ENCODE measurements at places on chromosomes 5 and 9. TPM values are rescaled to one million over a fixed set of nuclear protein-coding genes. Genes with fewer than 3 reads are reported as not detected.

Gene CMYA5
- not detected for polyA plus RNA-seq

Gene ANKRD31
- 0.22 TPM for polyA plus RNA-seq

Gene ZSWIM6
- polyA plus RNA-seq = 0.29 TPM

DNA sequence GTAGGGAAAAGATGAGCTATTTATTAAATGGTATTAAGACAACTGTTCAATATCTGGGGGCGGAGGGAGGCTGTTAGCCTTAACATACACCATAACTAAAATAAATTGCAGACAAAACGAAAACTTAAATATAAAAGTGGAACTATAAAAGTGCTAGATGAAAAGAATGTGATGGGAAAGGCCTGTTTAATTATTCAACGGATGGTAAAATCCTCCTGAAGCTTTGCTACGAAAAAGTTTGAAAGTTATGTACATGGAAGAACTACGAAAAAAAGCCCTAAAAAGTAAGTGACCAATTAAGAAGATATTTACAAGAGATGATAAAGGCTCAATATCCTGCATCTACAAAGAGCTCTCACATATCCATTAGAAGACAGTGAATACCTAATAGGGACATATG, 197.8 kb upstream of the IER5L start:
- no peak for DNase-seq

GRCh38 chr9:94872891-94873511, 146.5 kb downstream of the AOPEP start:
- DNase-seq = no peak

Data from naive thymus-derived CD4-positive, alpha-beta T cell (primary cell).